Activated naive CD4-positive, alpha-beta T cell (primary cell): ENCODE measurements at places on chromosomes 11 and 22.

DNA sequence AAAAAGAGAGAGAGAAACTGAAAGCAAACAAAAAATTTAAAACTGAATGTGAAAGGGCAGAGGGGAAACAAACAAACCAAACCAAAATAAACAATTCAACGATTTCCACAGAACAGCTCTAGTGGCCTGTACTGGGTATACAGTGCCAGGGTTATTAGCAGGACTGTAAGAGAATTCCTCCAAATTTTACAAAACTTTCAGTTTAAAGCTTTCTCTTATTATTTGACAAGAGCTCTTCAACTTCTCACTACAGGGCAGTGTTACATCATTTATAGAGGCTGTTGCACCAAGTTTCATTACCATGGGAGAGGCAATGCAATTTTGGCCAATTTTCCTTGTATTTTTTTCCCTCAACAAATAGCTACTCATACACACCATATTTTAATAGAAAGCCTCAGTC, 44.3 kb upstream of the CLPB start:
- DNase-seq: no peak

DNA sequence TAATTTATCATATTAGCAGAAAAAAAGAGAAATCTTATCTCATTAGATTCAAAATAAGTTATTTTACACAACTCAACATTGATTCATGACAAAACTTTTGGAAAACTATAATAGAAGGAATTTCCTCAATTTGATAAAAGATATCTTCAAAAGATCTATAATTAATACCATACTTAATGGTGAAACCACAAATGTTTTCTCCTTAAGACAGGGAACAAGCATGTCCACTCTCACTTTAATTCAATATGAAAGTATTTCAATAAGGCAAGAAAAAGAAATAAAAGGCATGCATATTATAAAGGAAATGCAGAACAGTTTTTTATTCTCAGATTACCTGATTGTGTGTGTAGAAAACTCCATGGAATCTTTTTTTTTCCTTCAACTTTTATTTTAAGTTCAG, 23.6 kb downstream of the MTNR1B start:
- DNase-seq: no peak

GRCh38 chr11:22787551-22788162, 41.9 kb downstream of the SVIP start:
- DNase-seq: no peak

DNA sequence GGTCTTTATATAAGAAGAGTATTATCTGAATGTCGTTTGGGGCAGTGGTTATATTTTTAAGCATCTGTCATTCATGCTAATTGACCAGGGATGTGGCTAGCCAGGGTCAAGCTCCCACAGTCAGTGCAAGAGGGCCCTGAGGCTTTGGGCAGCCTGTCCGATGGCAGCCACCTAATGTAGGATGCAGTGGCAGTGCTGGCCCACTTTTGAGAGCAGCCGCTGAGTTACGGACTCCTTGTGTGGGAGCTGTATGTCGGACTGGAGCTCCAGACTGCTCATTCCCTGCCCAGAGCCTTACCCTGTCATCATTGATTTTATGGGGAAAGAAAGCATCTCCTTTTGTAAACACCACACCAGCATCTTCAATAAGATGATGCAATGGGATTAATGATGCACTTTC, 99.5 kb downstream of the SYT9 start:
- DNase-seq: no peak

DNA sequence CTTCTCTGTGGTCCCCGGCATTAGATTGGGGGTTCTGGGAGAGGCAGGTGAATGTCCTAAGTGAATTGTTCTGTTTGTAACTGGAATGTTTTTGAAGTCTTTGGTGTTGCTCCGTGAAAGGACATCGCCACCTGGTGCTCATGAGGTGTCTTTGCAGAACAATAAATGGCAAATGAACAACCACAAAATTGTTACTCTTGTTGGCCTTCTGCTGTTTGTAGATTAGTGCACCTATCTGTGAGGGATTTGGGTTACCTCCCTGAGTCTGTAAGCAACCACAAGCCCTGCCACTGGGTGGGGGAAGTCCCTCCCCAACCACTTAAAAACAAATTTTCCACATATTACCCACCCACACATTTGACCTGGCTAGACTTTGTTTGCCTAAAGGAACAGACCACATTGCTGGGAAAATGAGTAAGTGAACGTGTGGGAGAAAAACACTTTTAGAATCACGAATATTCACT, 4.7 kb downstream of the MPEG1 start:
- DNase-seq: no peak

- DNase-seq: no peak
These were observed 1.4 kb downstream of the UCP2 start for GRCh38 chr11:73981051-73981805.
